ENCODE measurements at places on chromosomes 1 and 21.

- peak; percentile 18 for DNase-seq
Observed at GRCh38 chr1:192573499-192573898, 2.1 kb upstream of the RGS1 start.

DNA sequence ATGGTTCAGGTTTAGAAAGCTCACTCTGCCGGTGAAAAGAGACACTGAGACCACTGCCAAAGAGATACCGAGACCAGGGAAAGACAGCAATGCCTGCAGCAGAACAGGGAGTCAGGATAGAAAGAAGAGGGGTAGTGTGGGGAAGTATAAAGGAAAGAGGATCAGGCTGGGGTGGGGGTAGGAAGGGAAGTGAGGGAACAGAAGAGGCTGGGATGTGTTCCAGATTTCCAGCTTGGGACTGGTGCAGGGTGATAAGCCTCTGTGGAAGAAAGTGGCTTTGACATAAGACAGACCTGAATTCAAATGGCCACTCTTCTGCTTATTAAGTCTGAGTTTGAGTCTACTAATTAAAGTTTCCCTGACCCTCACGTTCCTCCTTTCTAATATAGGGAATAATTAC is 105.9 kb downstream of the PIK3R3 start:
- no peak for DNase-seq

- DNase-seq: no peak
Observed at GRCh38 chr1:179137617-179138255, 55.9 kb downstream of the TOR3A start.

GRCh38 chr1:95888941-95889390 is 655.0 kb downstream of the RWDD3 start:
- DNase-seq: no peak

DNA sequence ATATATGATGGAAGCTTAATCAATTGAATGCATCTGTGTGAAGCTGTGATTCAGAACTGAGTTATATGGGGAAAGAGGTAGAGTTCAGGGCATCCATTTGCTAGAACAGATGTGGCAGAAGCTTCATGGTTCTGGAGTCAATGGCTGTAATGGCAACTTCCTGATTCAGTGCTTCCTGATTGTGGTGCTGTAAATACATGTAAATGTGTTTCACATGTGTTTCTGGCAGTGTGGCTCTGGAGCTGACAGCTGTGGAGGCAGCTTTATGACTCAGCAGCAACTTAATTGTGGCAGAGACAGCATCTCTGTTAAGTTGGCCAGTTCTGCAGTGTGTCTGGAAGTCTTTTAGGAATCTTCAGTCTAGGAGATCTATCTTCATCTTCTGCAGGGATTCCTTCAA is 226.6 kb upstream of the ZRANB2 start:
- DNase-seq: peak; percentile 5

DNA sequence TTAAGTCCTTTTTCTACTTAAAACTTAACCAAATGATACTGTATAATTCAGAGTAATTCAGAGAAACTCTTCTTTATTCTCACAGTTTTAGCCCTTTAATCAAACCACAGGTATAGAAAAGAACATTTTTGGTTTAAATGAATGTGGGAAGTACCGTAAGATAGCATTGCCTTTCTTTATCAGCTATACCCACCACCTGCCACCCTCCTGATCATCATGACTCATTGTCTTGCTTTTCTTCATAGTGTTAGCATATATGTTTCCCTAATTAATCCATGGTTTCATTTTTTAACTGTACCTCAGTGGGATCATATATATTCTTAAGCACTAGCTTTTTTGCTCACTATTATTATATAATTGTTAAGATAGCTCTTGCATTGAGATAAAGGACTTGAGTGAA is 27.5 kb upstream of the ANGPTL1 start:
- no peak for DNase-seq

DNA sequence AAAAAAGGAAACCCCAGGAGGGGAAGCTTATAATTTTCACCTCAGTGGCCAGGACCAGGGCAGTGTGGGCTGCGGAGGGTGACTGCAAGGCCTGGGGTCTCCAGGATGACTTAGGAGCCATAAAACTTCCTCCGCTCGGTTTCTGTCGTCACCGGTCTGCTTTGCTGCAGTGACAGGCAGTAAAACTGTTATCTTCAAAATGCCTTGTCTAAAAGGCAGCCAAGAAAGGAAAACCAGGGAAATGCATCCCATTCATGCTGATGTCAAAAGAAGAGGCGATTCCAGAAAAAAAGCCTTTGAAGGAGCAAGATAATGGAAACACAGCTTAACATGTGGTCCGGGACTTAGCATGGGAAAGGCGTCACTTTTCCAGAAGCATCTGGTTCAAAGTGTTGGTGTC is 42.0 kb downstream of the COL6A1 start:
- no peak for DNase-seq

Data from PC-3 (cell line).